ENCODE measurements at places on chromosomes 1 and 21.

DNA sequence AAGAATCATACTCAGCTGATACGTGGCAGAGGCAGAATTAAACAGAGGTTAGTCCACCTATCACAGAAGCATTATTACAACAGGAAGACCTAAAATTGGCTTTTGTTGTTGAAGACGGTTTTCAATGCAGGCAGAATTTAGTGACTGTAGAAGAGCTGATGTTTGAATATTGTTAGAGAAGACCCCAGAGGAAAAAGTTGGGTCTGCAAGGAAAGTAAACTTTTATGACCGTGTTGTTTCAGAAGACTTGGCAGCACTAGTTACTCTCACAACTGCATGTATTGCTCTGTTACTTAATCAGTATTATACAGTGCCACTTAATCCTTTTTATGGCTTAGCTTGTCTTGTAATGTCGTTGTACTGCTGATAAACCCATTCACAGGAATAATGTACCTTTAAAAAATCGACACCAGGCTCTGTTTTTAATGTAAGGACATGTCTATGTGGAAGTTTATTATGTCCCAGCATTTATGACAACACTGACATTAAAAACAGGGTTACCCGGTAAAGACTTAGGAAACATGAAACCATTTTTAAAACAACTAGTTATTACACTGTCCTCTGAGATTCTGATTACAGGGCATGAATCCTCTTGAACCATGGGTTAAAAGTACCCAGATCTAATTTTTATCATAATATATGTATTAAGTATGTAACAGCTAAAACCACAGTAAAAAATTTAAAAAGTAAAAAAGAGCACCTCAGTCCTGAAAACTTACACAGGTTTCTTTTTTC, 235.4 kb downstream of the TTLL7 start:
- DNase-seq, result no peak

DNA sequence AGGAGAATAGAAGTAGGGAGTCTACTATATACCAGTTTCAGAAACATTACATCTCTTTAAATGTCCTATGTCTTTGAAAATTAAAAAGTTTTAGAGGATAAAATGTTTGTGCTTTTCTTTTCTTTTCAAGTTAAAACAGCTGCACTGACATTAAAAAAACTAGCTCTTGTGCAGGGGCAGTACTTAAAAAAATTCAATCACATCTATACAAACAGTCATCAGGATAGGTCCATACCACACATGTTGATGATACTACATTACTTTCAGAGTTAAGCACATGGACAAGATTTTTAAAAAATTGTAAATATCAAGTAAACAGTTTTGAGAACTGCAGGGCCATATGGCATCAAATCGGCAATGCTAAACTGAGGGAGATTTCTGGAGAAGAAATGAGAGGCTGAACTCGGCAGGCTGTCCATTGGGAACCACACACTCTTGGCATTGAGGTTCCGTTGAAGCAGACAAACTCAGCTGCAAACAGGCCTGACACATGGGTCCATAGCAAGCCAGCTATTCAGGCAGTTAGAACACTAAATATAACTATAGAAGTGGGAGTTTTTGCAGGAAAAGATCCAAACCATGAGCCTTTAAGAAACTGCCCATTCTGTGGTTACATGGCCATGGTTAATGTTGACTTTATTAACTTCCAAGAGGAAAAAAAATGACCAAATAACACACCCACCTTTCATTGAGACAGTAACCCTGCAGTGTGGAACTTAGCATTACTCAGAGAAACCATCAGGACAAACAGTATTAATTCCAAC, 84.5 kb upstream of the BCL10 start:
- DNase-seq, result no peak

- peak; percentile 63 for DNase-seq
Observed at GRCh38 chr1:24688621-24689195, 45.6 kb downstream of the SRRM1 start.

GRCh38 chr1:58927722-58928085, 143.9 kb upstream of the JUN start:
- no peak for DNase-seq

DNA sequence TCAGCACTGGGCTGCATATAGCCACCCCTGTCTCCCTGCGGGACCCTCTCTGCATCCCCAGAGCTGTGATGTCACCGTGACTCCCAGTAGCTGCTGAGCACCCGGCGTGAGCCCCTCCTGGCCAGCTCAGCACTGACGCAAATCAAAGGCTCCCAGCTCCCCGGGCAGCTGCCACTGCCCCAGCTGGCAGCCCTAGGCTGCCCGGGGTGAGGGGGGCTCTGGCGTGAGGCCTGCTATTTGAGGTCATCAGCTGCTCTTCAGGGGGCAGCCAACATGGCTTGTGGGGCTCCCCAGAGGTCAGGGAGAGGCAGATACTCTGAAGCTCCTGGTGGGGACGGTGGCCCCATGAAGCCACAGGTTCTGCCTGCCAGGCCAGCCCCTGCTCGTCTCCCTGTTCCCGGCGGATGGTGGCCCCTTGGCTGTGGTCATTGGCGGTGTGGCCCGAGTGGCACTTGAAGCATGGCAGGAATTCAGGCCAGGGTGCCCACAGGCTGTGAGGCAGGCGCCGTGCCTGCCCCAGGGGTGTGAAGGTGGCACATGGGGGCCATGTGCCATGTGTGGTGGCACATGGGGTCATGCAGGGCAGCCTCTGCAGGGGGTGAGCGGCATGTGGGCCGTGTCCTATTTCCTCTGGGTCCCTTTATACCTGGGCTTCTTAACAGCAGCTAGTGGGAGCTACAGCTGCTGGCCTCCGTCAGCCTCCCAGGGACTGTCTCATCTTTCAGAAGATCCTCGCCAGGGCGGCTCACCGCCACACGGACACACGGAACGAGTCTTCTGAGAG, 85.4 kb downstream of the SIK1 start:
- DNase-seq, result no peak

- DNase-seq, result no peak
Observed at GRCh38 chr1:10939654-10940450, 72.6 kb upstream of the TARDBP start.
